ENCODE measurements at places on chromosomes 1 and 21. TPM values are rescaled to one million over a fixed set of nuclear protein-coding genes. Genes with fewer than 3 reads are reported as not detected.

DNA sequence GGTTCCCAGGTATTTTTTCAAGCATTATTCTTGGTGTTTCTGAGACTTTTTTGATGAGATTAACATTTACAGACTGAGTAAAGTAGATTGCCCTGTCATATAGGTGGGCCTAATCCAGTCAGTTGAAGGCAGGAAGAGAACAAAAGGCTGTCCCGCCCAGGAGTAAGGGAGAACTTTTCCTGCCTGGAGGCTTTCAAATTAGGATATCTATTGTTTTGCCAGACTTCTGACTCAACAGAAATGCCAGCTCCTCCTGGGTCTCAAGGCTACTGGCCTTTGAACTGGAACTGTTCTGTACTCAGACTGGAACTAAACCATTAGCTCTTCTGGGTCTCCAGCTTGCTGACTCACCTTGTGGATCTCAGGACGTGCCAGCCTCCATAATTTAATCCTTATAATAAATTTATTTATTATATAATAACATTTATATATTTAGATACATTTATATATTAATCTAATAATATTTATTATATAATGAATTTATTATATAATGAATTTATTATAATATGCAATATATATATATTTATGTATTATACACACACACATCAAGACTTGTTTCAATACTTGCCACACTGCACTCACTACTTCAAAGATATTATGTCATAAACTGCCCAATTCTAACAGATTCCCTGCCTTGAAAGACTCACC is 510.8 kb upstream of the B3GALT2 start:
- DNase-seq, result no peak

DNA sequence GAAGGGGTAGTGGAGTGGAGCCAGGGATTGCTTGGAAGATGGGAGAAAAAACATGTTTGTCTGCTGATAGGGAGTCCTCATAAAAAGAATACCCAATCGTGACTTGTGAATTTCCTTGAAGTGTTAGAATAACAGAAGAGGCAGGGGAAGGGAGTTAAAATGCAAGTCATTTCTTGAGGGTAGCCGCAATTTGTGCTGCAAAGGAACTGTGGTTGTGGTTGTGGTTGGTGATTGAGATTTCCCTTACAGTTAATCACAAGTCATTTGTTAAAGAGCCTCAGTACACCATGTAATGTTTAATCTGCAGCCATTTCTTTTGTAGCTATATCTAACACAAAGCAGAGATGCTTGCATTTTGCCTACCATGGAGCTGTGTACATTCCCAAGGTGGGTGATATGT is 38.5 kb upstream of the EGLN1 start:
- DNase-seq, result peak; percentile 82

DNA sequence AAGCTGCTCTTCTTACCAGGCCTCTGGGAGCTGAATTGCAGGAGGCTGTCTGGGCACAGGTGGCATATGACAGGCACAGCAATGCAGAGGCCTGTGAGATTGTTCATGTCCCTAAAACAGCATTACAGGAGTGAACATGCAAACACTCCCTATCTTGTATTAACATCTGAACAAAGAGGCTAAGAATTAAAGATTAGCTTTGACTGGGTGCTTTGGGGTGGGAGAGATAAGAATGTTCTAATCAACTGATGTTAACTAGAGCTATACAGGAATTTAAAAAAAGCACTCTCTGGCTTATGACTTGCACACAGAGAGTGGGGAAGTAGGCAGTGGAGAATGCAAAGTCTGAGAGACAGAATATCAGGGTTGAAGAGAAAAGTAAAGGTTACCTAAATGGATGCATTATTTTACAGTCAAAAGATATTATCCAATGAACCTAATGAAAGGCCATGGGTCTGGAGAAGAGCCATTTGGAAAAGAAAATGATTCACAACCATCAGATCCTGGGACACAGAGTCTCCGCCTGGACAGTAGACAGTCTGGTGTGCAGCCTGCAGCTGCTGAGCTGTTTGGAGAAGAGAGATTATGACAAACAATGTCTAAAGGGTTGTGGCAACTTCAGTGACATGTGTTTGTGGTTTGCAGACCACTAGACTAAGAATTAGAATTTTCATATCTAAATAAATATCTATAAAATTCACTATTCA is 20.2 kb downstream of the DPT start:
- peak; percentile 12 for DNase-seq

The FCRL1 gene
- total RNA-seq, result not detected

The INAVA gene
- 1.1 TPM for total RNA-seq

Data from H4 (cell line).